ENCODE measurements at places on chromosomes 1 and 21. TPM values are rescaled to one million over a fixed set of nuclear protein-coding genes. Genes with fewer than 3 reads are reported as not detected.

S100A16 gene
- total RNA-seq: 121 TPM

GRCh38 chr1:8875216-8875861 lies 3.1 kb downstream of the ENO1 start:
- DNase-seq: no peak

DNA sequence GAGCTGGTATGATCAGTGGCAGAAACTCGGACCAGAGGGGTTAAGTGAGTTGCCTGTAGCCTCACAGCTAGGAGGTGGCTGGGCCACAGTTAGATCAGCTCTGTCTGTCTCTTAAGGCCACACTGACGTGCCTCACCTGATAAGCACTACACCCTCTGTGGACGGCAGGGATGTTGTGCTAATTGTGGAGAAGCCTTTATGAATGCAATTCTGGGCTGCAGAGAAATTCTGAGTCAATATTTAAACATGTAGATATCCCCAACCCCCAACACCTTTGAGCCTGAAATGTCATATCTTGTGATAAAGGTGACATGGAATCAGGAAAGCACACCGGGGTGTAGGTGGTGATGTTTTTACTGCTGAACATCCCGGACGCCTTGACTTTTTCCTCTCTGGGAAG lies 88.3 kb downstream of the KCNJ6 start:
- DNase-seq: no peak

ITSN1 gene
- 25.4 TPM for total RNA-seq

CNN3 gene
- 601 TPM for total RNA-seq

NTNG1 gene
- total RNA-seq: 4.4 TPM

DNA sequence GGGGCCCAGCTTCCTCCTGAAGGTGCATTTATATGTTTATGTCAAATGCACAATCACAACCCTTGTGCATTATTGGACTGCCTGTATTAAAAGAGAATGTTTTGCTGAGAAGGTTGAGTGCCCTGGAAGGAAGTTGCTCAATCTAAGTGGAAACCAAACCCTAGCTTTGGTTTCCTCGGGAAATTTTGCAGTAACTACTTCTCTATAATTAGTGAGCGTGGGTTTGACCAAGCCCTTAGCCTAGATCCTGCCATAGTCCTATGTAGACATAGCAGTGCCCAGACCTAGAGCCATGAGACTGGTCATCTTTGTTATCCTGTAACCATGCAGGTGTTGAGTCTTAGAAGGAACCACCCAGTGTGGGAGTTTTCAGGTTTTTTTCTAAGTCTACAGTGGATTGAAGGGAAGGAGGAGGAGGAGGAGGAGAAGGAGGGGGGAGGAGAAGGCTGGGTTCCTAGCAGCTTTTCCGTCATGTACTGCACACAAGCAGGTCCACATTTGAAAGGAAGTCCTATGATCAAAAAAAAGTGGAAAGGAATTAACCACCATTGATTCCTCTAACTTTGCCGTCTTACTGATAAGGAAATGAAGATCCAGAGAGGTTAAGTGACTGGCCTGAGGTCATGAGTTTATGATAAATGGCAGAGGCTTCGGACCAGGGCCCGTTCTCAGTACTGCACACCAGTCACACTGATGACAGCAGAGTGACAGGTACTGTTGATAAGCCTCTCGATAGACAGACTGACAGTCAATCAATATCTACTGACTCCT lies 72.2 kb upstream of the LYST start:
- no peak for DNase-seq

A3GALT2 gene
- total RNA-seq: not detected

- DNase-seq: peak; percentile 73
Observed at GRCh38 chr1:24317956-24318614, 1.1 kb upstream of the GRHL3 start.

- no peak for DNase-seq
Observed at GRCh38 chr1:96880626-96881025, 159.0 kb downstream of the PTBP2 start.

Measured in fibroblast of lung (primary cell).